ENCODE measurements at places on chromosomes 2 and 18. TPM values are rescaled to one million over a fixed set of nuclear protein-coding genes. Genes with fewer than 3 reads are reported as not detected.

SERPINB2 gene
- 0.65 TPM for total RNA-seq

TXNDC2 gene
- total RNA-seq: 0.10 TPM

TMEM198 gene
- total RNA-seq: not detected

SLC20A1 gene
- total RNA-seq: 39.5 TPM

THAP4 gene
- 57.2 TPM for total RNA-seq

GALNT3 gene
- 0.33 TPM for total RNA-seq

LYPD6B gene
- total RNA-seq: 0.10 TPM

DPP4 gene
- 16.0 TPM for total RNA-seq

SCN7A gene
- not detected for total RNA-seq

VWC2L gene
- total RNA-seq: not detected

CCDC68 gene
- 1.6 TPM for total RNA-seq
